SJSA1 (cell line): ENCODE measurements at places on chromosomes 5 and 9.

DNA sequence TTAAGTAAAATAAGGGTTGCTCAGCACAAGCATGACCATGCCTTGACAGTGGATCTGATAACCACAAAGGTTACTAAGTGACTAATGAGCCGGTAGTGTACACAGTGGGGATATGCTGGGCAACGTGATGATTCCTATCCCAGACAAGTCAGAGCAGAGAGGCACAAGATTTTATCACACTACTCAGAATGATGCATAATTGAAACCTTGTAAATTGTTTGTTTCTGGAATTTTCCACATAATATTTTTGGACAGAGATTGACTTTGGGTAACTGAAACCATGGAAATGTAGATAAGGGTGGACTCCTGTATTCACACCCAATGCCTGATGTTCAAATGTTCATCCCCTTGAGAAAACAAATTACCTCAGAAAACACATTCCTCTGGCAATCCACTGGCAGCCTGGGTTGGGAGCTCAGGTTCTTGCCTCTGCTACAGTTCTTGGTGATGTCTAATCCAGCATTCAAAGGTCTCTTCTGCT is 16.2 kb upstream of the ERAP1 start:
- DNase-seq = peak; percentile 57

DNA sequence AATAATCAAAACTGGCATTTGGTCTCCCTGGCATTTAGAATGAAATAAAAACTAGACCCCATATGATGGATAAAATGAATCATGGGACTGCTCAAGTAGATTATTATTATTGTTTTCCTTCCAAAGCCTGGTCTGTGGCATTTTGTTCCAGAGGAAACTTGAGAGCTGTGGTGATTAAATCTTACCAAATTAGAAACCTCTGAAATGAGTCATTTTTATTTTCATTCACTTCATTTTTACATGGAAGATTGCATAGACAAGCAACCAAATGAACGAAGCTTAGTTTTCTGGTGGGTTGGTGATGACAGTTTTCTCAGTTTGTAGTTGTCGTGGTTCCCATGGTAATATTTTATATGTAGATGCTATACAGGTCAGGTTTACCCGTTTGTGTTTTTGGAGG is 23.4 kb downstream of the PAM start:
- DNase-seq = peak; percentile 51

GRCh38 chr5:43041110-43041668 is 1.1 kb upstream of the ANXA2R start:
- DNase-seq = no peak

- DNase-seq = no peak
Observed at GRCh38 chr9:137064027-137064879, 6.1 kb downstream of the SAPCD2 start.

- no peak for DNase-seq
Observed at GRCh38 chr5:111385970-111386831, 126.1 kb downstream of the STARD4 start.

DNA sequence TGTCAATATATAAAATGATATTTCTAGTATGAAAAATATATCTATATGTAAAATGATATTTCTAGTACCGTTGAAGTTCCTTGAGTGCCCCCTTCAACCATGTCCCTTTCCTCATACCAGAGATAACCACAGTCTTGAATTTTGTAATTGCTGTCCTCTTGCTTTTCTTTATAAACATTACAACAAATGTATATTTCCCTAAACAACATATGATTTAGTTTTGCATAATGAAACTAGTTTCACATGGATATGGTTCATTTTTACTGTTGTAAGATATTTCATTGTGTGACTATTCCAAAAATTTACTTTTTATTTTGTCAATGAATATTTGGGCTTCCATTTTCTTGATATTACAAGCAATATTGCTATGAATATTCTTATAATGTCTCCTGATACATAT is 14.0 kb downstream of the NLN start:
- DNase-seq = no peak

GRCh38 chr5:65037831-65038815 is 269.4 kb downstream of the CWC27 start:
- DNase-seq = no peak

DNA sequence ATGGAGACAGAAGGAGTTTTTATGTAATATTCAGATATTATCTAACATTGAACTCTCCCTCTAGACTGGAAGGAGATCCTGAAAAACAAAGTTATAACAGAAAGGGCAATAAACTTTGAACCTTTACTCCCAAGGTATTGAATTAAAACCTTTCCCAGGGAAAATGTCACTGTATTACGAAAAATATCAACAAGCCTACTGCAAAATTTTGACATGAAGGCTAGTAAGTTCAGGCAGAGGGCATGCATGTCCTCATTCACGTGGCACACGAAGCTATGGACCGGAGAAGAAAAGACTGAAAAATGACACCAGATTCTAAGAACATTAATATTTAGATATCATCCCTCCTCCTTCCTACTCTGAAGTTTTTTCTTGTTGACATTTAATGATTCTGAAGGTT is 638.8 kb downstream of the LRRC70 start:
- no peak for DNase-seq

DNA sequence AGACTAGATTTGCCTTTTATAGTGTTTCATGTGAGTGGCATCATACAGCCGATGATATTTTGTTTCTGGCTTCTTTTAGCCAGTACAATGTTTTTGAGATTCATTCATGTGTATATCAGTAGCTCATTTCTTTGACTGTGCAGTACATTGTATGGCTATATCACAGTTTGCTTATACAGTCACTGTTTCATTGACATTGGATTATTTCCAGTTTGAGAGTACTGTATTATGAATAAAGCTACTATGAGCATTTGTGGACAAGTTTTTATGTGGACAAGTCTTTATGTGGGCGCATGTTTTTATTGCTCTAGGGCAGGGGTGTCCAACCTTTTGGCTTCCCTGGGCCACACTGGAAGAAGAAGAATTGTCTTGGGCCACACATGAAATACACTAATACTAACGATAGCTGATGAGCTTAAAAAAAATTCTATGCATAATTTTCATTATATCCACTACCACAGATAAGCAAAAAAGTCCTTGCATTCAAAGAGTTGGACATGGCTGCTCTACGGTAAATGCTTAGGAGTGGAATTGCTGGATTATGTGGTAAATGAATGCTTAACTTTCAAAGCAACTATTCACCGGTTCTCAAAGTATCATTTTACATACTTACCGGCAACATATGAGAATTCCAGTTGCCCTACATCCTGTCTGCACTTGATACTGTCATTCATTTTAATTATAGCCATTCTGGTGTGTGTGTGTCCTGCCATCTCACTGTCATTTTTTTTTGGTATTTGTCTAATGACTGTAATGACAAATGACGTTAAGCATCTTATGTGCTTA is 177.8 kb downstream of the RGS3 start:
- DNase-seq = no peak

DNA sequence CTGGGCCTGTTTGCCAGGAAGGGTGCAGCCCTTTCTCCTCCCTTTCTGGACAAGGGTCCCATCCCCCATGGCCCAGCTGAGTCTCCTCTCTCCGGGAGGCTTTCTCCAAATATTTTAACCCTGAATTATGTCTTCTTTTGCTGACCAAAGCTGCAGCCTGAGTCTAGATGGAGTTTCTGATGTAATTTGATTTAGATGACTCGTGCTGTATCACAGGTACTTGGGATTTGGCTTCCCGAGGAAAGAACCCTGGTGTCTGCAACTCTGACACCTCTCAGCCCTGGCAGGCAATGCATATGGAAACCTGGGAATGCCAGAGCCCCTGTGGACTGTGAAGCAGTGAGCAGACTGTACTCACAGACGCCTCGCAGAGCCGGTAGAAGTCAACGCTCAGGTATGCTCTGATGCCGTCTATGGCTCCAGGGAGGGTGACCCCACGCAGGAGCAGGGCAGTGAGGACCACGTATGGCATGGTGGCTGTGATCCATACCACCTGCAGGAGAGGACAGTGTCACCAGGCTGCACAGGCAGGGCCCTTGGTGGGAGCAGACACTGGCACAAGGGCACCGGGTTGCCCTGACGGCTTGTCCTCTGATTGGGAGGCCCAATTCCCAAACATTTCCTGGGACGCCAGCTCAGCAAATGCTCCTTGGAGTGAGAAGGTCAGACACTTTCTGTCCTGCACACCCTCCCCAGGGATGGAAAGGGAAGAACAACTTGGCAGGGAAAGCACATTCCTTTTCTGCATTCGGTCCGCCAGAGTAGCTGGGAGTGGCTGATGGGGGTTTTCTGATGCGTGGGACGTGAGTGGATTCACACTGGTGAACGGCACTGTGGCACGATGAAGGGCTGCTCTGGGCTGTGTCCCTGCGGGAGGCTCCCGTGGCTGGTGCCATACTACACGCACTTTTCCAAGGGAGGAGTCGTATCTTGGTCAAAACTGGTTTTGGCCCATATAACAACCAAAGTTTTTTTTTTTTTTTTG is 24.7 kb downstream of the SLC6A3 start:
- no peak for DNase-seq

GRCh38 chr5:155085282-155085989 is 71.9 kb downstream of the KIF4B start:
- no peak for DNase-seq

DNA sequence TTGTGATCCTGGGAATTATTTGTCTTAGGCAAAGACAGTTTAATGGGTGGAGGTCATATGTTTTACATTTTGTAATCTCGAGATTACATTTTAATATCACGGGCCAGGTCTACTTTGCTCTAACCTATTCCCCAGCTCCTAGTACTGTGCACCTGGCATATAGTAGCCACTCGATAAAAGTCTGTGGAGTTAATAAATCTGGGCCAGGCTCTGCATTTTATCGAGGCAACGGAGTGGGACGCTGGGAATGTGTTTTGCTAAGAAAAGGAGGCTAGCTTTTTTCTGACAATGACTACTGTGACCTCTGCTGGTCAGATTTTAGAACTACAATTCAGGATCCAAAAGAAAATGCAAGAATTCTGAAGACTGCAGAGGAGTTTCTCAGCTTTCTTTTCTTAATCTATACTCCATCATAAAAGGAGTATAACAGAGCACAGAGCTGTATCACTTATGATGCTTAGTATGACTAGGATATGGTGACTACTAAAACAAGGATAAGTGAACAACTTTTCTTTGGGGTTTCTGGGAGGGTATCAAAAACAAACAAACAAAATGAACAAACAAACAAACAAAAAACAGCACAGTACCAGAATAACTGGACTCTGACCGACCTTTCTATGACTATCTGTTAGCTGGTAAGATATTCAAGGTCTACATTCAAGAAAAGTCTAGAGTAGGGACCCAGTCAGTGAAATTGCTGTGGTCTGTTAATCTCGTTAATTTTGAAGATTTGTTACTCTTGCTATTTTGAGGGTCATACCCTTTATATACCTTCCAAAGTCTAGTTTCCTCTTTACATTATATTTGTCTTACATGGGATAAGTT is 46.1 kb upstream of the CER1 start:
- no peak for DNase-seq

DNA sequence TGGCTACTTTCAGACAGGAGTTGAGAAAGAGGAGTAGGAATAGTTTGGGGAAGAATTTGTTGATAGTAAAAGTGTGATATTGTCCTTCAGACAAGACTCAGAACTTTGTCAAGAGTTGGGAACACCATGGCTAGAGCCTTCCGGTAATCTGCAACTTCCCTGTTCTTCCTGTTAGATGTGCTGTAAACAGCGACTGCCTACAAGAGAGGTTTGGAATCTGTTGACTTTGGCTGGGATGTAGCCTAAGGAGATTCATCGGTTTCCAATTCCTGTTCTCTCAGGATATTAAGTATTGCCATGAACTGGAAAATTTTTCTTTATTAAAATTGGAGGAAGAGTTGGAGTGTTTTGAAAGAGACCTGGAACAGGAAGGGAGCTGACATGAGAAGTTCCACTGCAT is 43.9 kb downstream of the ARHGAP26 start:
- DNase-seq = no peak

DNA sequence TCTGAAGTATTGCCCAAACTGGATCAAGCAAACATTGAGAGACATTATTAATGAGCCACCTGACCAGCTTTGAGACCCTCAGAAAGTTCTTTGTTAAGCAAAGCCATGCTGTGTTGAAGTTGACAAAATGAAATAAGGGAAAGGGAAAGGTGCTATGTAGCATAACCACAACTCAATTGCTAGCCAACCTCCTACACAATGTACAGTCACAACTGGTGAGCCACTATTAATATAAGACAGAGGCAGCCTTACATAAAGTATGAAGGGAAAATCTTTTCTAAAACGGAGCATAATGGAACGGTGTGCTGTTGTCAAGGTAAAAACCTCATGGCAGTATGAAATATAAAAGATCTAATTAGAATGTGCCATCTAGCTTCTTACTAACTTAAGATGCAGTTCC is 375.8 kb upstream of the ST8SIA4 start:
- DNase-seq = no peak

DNA sequence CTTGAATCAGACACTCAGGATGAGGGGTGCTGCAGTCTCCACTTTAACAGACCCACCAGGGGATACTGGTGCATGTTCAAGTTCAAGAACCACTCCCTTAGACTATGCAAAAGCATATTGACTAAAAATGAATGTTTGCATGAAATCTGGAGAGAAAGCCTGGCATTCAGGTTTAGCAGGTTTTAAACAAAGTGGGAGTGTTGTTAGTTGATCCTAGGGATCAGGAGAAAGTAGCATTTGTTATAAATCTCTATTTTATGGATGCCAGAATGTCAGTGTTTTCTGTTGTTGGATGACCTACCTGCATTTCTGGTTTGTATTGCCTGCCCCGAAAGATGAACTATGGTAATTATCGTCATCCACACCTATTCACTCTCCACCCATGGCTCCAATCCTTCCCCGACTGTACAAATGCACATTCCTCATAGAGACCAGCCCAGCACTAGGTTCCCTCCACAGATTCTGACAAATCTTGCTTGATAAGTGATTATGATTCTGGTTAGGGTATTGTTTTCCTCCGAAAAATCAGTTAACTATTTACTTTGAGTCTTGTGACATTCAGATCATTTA is 17.2 kb downstream of the TMEM252 start:
- DNase-seq = no peak

DNA sequence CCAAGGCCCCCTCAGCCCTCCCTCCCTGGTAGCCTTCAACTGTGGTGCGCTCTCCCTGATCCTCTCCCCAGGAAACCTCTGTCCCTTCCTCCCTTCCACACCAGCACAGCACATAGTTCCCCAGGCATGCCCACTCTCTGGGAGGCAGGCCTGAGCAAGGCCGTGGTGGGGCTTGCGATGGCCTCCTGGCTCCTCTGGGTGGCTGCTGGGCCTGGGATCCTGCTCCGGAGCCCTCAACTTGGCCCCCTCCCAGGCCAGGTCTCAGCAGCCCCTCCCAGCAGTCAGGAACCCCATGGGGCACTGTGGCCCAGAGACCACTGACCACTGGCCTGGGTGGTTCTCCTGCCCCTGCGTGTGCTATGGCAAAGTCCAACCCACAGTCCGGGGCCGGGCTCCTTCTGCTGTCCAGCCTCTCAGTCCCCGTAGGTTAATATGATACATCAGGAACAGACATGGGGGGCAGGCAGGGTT is 125.8 kb downstream of the ZNF354C start:
- no peak for DNase-seq
